Left ventricle myocardium superior (tissue), 1 donor: ENCODE measurements at places on chromosomes 4 and X. TPM values are rescaled to one million over a fixed set of nuclear protein-coding genes. Genes with fewer than 3 reads are reported as not detected.

DNA sequence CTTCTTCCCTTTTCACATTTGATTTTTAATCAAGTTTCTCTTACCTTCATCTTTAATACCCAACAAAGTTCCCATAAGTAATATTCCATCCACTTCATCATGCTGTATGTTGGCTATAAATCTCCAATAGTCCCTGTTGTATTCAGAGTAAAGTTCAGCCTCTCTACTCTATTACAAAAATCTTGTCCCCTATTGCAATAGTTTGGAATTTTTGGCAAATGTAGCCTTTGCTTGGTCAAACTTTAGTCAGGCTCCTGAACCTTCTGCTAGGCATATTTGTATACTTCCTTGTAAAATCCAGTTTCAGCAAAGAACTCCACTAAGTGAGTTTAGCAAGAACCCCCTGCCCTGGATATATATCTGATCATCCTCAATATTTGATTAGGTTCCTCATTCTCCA is 54.0 kb upstream of the PACRGL start:
- no peak for DNase-seq

DNA sequence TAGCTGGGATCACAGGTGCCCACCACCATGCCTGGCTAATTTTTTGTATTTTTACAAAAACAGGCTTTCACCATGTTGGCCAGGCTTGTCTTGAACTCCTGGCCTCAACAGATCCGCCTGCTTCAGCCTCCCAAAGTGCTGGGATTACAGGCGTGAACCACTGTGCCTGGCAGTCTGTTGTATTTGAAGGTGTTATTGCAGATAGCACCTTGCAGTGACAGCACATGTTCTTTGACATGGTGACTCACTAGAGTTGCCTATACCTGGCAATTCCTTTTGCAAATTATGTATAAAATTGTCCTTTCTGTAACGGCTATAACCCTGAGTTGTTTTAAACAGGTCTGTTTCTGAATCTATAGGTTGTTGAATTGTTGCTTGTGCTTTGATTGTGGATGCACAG is 7.9 kb downstream of the OGT start:
- DNase-seq = no peak

DNA sequence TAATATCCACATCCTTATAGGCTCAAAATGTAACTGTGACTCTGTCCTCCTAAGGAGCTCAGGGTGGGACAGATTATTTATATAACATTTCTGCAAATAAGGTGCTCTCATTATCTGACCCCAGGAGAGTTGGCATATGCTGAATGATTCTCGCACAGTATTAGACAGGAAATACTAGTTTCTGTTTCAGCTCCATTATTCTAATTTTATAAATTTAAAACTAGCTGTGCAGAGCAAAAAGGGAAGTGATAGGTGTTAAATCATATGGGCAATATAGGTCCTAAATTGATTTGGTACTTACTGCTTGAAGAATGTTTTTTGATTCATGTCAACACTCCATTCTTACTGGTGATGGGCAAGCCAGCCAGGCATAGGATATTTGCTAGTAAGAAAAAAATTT is 141.5 kb downstream of the GLRA2 start:
- no peak for DNase-seq

DNA sequence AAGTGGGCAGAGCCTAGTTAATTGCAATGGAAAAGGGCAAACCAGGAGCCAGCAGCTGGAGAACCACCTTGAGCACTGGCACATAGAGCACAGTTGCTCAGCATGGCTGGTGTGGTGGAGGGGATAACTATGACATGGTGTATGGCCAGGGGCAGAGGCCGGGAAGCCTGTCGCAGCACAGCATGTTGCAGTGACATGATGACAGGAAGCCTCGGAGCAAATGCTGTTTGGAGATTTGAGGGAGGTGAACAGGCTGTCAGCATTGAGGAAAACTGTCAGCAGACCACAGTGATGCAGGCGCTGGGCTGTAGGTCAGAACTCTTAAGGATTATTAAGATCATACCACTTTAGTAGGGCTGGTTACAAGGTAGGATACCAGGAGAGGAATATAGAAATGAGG is 228.7 kb downstream of the CBR4 start:
- peak; percentile 45 for DNase-seq

DNA sequence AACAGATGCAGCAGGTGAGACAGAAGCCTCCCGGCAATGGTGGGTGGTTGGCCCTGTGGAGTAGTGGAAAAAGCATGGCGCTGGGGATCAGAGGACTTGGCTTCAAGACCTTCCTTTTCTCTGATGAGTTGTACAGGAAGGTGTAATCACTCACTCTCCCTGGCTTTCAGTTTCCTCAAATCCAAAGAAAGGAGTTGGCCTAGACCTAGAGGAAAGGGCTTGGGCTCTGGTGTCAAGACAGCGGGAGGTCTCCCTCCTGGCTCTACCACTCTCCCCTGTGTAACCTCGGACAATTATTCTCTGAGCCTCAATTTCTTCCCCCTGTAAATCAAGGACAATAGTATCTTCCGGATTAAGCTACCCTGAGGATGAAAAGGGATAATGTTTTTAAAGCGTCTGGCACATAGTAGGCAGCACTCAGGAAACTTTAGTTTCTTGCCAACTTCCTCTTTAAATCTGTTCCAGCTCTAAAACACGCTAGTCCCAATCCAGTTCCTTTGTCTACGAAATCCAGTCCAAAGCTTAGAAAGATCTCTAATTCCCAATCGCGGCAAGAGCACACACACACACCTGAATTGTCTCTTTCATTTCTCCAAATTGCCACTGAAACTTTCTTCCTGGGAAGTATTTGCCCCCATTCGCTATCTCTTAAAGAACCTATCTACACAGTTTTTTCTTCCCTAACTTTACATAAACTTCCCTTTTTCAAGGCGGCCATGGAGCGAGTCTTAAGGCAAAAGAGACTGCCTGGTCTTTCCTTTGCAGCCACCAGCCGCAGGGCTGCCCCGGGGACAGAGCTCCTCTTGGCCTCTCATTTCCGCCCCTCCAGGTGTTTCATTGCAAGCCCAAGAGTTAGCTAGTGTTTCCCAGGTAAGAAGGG is 29.9 kb upstream of the GPC4 start:
- DNase-seq = no peak

- no peak for DNase-seq
Observed at GRCh38 chr4:17165286-17165685, 266.8 kb upstream of the LDB2 start.

DNA sequence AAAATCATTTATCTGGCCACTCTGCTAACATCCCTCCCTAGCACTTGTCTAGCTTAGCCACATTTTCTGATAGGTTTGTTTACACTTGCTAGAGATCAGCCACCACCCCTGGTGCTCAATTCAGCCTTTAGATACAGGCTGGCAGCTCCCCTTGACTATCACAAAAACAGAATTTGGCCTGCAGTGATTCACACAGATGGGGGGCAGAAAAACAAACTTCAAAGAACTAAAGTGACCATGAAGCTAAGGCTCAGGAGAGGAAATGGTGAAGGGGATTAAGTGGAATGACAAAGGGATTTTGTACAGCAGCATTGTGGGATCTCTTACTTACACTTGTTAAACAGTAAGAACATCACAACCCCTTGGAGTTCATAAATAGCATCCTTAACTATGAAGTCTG is 1718.0 kb upstream of the PCDH7 start:
- no peak for DNase-seq

GRCh38 chrX:480861-481417 is 94.2 kb upstream of the PPP2R3B start:
- no peak for DNase-seq

The FRMD7 gene
- total RNA-seq = 0.07 TPM

The TMEM164 gene
- total RNA-seq = 60.4 TPM

The ZBTB33 gene
- 6.4 TPM for total RNA-seq

The EVC gene
- 6.3 TPM for total RNA-seq
